ENCODE measurements at places on chromosomes 5 and 9.

- DNase-seq = no peak
Measured at GRCh38 chr9:138112791-138113600, 235.4 kb downstream of the CACNA1B start.

DNA sequence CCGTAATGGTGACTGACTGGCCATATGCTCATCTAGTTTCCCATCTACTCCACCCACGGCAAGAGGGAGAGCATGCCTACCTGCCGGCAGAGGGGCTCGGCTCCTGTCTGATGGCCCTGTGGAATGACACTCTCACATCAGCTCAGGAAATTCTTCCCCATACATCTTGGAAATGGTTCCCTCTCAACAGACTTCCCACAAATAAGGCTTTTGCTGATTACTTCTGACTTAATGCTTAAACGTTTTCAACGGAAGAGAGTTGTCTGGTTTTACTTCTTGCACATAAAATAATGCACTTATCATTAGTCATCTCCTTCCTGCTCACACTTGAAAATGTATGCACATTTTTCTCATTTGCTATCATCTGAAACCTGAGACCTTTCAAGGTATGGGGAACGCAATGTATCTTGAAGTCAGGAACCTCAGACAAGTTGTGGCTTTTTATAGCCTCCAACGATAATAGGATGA, 129.5 kb downstream of the TTLL11 start:
- no peak for DNase-seq

- no peak for DNase-seq
Measured at GRCh38 chr5:168364750-168365550, 73.5 kb downstream of the WWC1 start.

GRCh38 chr5:91607675-91608074, 224.6 kb upstream of the ARRDC3 start:
- DNase-seq = no peak

DNA sequence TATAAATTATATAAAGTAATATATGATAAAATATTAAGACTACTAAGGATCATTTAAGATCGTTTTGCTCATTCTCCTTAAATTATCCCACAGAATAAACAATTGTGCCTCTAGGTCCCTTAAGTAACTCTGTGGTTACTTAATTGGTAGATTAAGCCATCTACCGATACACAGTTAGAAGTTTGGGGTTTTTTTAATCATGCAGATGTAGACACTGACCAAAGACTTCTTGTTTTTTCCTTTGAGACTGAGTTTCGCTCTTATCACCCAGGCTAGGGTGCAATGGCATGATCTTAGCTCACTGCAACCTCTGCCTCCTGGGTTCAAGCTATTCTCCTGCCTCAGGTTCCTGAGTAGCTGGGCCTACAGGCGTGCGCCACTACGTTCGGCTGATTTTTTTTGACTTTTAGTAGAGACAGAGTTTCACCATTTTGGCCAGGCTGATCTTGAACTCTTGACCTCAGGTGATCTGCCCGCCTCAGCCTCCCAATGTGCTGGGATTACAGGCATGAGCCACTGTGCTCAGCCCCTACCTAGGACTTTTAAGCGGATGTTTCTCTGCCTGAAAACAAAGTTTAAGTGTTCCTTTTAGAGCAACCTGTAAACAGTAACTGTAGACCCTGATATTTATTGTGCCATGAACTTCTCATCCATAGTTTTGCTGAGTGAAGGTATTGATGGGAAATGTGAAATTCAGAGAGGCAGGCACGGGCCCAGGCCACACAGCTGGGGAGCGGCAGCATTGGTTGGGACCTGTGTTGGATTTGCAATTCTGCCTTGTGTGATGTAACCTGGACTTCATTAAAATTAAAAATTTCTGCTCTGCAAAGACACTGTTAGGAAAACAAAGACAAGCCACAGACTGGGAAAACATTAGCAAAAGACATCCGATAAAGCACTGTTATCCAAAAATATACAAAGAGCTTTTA, 11.6 kb downstream of the CEL start:
- DNase-seq = no peak

GRCh38 chr5:110663525-110663924, 62.9 kb downstream of the TMEM232 start:
- DNase-seq = no peak

DNA sequence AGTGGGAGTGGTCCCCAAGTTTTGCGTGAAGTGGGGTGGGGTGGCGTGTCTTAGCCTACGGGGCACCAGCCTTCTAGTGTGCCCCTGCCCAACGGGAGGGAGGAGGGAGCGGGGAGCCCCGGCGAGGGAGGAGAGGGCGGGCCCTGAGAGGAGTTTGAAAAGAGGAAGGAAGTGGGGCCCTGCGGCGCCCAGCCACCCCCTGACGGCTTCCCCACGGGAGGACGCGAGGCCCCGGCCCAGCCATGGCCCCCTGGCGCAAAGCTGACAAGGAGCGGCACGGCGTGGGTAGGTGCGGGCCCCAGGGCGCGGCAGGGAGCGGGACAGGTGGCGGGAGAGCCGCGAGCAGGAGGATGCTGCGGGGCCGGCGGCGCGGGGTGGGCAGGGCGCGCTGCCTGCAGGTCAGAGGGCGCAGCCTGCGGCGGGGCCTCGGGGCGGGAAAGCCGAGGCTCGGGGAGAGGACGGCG, at the start of gene DOCK2:
Gene DOCK2, plus strand, starts transcription at position 191 of the 464 bp plus-strand sequence. Its CDS starts 52 bp downstream, at position 243.
- peak; percentile 66 for DNase-seq

- no peak for DNase-seq
Measured at GRCh38 chr9:13726746-13727145, 447.3 kb upstream of the MPDZ start.

DNA sequence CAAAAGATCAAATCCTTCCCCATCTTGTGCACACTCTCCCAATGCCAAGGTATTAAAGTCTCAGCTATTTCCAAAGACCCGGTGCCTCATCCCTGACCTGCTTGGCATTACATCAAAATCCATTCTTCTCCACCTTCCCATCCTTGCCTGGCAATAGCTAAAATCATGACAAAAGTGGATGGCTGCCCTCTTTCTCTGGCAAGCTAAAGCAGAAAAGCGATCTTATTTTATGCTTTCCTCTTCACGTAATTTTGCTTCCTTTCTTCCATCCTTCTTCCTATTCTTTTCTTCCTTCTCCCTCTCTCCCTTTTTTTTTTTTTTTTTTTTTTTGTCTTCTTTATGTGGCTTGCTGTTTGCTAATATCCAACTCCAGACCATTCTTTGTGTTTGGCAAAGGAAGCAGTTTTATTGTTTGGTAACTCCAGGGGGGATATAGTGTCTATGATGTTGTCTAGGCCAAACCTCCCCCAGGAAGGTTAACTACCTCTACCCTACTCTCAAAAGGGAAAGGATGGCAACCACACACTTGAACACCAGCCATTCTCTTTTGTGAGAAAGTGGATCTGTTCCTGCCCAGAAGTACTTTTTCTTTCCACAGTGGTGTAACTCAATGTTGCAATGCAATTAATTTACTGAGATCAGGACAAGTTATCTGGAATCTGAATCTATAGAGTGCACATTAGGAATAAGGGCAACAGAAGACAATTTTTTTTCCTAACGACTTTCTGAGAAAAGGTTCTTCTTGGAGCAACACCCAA, 120.9 kb upstream of the TMEM161B start:
- no peak for DNase-seq

DNA sequence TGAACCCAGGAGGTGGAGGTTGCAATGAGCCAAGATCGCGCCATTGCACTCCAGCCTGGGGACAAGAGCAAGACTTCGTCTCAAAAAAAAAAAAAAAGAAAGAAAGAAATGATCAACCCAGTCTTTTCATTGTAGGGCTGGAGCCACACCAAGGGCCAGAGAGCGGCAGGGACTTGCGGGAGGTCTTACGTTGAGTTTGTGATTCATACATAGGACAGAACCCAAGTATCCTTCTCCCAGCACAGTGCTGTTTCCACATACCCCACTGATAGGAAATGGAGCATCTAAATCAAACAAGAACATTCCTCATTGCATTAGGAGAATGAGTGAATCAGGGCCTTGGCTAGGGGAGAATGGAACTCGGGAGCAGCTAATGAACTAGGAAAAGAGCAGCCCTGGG, 3.5 kb upstream of the TNIP1 start:
- DNase-seq = no peak

GRCh38 chr5:160887780-160888179, 35.8 kb upstream of the ATP10B start:
- DNase-seq = no peak

DNA sequence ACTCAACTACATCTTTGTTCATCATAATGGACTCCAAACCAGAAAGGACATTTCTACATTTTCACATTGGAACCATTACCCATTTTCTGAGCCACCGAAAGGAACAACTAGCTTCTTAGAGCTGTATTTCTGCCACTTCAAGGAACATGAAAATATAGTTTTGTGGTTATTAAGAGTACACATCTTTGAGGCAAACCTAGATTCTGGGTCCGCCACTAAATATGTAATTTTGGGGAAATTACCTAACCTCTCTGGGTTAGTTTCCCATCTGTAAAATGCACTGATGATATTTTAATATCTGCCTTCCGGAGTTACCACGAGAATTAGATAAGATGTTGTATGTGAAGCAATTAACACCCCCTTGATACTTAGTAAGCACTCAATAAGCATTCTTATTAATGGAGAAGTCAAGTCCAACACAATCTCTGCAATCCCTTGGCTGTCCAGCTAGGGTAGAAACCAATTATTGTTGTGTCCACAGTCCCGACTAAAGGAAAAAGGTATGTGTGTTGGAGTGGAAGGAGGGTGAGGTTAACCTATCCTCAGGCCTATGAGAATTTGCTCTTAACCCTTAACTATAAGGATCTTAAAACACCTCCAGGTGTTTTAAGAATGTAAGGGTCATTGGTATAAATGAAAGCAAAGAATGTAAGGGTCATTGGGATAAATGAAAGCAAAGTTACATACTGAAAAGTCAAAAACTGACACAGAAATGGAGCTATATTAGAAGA, 94.0 kb upstream of the PTGER4 start:
- DNase-seq = no peak

GRCh38 chr9:115891929-115892328, 261.7 kb upstream of the PAPPA start:
- no peak for DNase-seq

DNA sequence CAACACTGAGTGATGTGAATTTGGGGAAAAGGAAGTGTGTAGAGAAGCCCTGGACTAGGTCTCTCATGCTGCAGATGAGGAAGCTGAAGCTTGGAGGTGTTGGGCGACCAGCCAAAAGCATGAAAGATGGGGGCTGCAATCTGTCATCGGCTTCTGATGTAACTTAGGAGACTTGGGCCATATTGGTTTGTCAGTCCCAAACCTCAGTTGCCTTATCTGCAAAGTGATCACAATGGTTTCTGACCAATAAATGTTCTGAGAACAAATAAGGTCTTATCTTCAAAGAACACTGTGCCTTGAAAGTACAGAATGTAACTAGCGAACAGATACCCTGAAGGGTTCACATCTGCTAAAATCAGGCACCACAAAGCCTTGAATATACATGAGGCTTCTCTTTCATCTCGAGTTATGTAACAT, 198.4 kb upstream of the NR3C1 start:
- DNase-seq = no peak

DNA sequence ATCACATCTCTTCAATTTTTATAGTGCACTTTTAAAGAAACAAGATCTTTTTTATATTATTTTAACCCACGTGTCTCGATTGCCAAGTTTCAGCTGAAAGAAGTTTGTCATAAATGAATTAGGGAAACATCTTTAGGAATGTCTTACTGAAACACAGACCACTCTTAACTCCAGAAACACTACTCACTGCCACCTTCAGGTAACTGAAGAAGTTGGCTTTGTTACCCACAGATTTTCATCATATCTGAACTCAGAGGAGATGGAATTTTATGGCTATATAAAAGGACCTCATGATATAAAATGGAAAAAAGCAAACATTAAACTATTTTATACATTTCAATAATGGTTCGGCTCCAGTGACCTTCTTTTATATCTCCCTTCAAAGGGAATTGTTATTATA, 158.0 kb downstream of the SEMA5A start:
- no peak for DNase-seq

- DNase-seq = no peak
Measured at GRCh38 chr9:107894572-107895261, 405.1 kb upstream of the KLF4 start.

- no peak for DNase-seq
Measured at GRCh38 chr5:147485046-147485445, 24.8 kb downstream of the DPYSL3 start.

DNA sequence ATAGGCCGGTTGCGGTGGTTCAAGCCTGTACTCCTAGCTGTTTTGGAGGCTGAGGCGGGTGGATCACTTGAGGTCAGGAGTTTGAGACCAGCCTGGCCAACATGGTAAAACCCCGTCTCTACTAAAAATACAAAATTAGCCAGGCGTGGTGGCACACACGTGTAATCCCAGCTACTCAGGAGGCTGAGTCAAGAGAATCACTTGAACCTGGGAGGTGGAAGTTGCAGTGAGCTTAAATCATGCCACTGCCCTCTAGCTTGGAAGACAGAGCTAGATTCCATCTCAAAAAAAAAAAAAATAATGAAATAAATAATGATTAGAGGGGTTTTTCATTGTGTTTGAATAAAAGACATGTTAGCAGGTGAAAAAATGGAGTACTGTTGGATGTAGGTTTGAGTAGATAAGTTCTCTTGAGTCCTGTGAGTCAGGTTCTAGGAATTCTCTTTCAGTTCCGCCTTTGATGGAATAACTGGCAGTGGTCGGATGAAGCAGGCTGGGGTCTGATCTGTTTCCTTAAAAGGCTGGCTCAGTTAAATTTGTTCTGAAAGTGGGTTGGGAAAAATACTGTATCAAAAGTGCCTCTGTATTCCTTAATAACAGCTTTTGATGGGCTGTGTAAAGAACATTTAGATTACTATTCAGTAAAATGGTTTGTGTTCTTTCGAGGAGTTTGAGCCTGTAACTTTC, 73.2 kb downstream of the AOPEP start:
- DNase-seq = no peak

- DNase-seq = no peak
Measured at GRCh38 chr5:65013166-65013565, 244.4 kb downstream of the CWC27 start.

GRCh38 chr5:17364987-17365810, 132.8 kb upstream of the TAF11L2 start:
- DNase-seq = no peak

- DNase-seq = no peak
Measured at GRCh38 chr9:98075332-98075805, 18.8 kb downstream of the NANS start.

GRCh38 chr5:74540622-74541021, 99.9 kb downstream of the ENC1 start:
- no peak for DNase-seq

DNA sequence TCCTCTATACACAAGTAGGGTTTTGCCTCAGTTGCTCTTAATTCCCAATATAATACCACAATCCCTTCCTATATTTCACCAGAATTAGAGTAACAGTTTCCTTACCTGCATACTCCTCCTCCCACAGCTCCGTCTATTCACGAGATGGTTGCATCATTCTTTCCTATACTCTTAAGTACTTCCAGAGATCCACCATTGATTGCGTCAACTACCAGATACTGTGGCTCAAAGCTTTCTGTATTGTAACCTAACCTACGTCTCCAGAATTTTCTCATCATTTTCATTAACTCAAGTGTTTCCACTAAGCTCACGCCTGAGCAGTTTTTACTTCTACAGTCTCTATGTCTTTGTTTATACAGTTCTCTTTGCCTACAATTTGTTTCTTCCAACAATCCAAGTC, 31.2 kb upstream of the MINAR2 start:
- no peak for DNase-seq
